Head of caudate nucleus (tissue), 42 donors: ENCODE measurements at places on chromosomes 1 and 21.

DNA sequence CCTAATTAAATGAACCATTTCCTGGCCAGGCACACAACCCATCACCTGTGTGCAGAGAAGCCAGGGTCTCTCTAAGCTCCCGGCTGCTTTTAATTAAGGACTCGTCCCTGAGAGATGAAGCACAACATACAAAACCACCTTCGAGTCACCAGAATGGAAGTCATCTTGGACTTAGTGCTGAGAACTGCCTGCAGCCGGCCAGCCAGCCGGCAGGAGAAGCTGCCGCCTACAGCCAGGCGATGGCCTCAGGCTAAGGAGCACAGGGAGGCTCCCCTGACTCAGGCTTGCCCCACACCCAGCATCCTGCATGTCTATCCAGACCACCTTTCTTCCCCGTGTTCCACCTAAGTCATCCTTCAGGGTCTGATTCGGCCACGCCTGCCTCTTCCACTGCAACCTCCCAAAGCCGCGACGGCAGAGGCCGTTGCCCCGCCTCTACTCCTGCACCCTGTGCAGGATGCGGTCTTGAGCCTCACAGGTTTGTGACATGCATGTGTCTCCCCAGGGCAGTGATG lies 83.6 kb downstream of the SLC66A1 start:
- DNase-seq, result no peak

GRCh38 chr1:222557148-222557547 lies 9.2 kb upstream of the HHIPL2 start:
- no peak for DNase-seq

- DNase-seq, result no peak
These were observed 18.5 kb downstream of the TP53BP2 start for GRCh38 chr1:223827193-223827663.

GRCh38 chr1:223010582-223011504 lies 132.2 kb downstream of the TLR5 start:
- no peak for DNase-seq

GRCh38 chr1:22872981-22873664 lies 99.5 kb downstream of the LACTBL1 start:
- no peak for DNase-seq

GRCh38 chr1:56139836-56140235 lies 439.5 kb downstream of the PLPP3 start:
- no peak for DNase-seq

- no peak for DNase-seq
These were observed 1.1 kb upstream of the GTF2B start for GRCh38 chr1:88892357-88892877.

- no peak for DNase-seq
These were observed 83.4 kb downstream of the CACHD1 start for GRCh38 chr1:64553285-64553684.

DNA sequence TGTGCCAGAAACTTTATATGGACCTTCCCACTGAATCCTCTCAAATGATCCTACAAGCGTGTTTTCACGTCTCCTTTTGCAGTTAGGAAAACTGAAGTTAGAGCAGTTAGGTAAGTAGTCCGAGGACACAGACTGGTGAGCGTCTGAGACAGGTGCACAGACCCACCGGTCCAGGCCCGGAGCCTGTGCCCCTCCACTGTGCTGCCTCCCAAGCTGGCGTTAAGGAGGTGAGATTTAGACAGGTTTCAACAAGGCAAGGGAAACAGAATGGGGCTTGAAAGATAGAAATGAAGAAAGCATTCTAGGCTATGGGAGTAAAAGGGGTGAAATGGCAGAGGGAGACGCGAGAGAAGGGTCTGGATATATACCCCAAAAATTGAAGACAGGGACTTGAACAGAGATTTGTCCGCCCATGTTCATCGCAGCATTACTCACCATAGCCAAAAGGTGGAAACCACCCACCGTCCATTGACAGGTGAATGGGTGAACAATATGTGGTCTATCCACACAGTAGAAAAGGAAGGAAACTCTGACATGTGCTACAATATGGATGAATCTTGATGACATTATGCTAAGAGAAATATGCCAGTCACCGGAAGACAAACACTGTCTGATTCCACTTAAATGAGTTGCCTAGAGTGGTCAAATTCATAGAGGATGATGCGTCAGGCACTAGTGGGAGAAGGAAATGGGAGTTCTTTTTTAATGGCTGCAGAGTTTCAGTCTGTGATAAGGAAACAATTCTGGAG lies 15.7 kb upstream of the PKP1 start:
- DNase-seq, result no peak

- DNase-seq, result no peak
These were observed 326.3 kb upstream of the PKN2 start for GRCh38 chr1:88357729-88358128.

DNA sequence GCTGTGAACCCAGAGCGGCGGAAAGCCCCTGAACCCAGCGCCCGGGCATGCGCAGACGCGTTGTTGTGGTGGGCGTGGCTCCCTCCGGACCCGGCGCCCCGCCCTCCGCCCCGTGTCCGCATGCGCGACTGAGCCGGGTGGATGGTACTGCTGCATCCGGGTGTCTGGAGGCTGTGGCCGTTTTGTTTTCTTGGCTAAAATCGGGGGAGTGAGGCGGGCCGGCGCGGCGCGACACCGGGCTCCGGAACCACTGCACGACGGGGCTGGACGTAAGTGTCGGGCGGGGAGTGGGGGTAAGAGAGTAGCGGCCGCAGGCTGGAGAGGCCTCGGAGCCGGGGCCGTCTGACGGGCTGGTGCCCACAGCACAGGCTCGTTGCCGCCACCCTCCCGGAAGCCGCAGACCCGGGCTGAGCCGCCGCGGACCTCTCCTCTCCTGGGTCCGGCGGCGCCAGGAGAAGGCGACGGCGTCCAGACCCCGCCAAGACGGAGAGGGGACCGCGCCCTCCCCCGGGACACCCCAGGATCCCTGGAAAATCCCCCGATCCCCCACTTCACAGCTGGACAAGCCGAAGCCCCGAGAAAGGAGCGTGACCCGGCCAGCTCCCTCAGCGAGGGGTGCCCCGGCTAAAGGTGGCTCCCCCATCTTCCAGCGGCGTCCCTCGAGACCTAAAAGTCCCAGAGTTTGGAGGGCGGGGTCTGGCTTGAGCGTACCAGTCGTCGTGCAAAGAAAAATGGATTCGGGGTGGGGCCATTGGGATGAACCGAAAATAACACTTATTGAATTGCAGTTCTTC lies at the start of gene TMEM50A:
Gene TMEM50A, plus strand, starts transcription at position 147 of the 794 bp plus-strand sequence. CDS start 2,153 bp downstream, outside the sequence.
- peak; percentile 91 for DNase-seq

GRCh38 chr1:169193191-169193850 lies 86.8 kb downstream of the ATP1B1 start:
- DNase-seq, result no peak

DNA sequence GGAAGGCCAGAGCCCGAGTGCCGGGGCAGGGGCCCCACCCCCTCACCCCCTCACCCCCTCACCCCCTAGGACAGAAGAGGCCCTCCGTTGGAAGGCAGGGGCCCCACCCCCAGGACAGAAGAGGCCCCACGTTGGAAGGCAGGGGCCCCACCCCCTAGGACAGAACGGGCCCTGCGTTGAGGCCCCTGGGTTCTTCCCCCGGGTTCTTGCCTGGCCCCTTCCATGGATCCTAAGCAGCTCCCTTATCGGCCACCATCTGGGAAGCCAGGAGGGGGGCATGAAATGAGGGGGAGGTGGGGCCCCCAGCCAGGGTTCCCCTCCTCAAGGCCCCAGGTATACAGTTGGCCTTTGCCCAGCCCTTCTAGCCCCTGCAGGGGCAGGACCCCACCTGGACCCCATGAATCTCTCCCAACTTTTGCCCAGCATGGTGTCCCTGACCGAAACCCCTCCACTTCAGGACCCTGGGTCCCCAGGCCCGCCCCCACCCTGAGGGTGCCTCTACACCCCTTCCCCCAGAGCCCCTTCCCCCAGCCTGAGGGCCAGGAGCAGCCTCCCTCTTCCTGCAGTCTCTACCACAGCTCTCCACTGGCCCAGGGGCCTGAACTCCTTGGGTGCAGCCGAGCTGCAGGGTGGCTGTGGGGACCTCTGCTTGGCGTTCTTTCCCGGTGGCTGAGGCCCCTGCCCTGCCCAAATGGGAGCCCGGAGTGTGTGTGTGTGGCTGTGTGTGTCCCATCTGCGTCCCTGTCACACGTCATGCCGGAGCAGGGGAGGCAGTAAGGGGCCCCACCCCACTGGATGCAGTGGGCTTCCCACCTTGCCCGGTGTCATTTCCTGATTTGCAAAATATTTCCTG lies 4.3 kb upstream of the VWA1 start:
- DNase-seq, result no peak
